Caco-2 (cell line): ENCODE measurements at places on chromosomes 5 and 9.

- DNase-seq: no peak
Observed at GRCh38 chr5:98749046-98749445, 24.4 kb upstream of the RGMB start.

GRCh38 chr5:112123086-112123485 is 296.0 kb downstream of the EPB41L4A start:
- DNase-seq: no peak

- DNase-seq: no peak
Observed at GRCh38 chr9:3473405-3473804, 52.4 kb downstream of the RFX3 start.

GRCh38 chr5:68245319-68245718 is 29.8 kb downstream of the PIK3R1 start:
- DNase-seq: no peak

GRCh38 chr5:136159457-136159856 is 26.8 kb downstream of the SMAD5 start:
- DNase-seq: no peak

- DNase-seq: no peak
Observed at GRCh38 chr5:132814503-132815294, 1.6 kb downstream of the SOWAHA start.

- no peak for DNase-seq
Observed at GRCh38 chr5:97501286-97501964, 318.4 kb upstream of the RIOK2 start.

DNA sequence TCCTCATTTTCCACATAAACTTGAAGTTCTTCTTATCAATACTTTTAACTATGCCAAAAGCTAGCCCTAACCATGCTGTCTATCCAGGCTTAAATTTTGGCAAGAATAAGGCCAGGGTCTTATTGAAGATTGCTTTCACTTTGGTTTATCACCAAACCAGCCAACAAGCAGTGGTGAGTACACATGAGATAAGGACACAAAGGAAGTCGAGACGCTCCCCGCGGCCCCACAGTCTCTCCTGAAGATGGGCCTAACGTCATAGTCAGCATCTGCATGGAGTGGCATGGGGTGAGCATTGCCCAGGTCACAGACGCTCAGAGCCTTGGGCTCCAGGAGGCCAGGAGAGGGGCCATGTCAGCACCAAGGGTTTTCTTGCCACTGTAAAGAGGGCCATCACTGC is 80.3 kb downstream of the ATPSCKMT start:
- DNase-seq: no peak

DNA sequence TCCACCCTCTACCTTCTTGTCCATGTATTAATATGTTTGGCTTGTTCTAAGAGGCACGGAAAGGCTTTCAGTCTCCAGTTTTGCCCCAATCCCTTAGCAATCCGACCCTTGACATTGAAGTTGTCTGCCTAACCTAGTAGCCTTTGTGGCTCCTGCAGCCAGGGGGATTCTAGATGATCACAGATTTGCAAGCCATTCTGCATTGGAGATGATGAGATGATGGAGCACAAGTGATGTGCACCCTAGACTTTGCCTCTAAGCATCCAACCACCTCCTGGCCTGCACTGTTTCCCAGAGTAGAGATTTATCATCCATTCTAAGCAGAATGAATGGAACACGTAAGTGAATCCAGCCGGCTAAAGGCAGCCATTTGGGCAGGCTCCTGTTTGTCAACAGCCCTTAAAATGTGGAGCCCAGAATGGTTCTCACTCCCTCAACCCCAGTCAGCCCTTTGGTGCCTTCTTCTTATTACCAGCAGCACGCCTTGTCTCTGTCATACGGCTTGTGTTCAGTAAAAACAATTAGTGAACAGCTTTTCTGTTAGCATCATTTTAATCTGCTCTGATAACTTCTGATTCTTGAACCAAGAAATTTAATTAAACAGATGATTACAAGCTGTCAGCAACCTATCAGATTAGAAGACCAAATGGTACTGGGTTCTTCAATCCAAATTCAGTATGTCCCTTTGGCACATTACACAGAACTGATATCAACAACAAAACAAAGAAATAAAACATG is 5.7 kb upstream of the TRAF1 start:
- no peak for DNase-seq

- DNase-seq: peak; percentile 61
Observed at GRCh38 chr9:129140397-129141065, 29.3 kb downstream of the PTPA start.

- DNase-seq: no peak
Observed at GRCh38 chr5:71456362-71456743, 902 bp downstream of the BDP1 start.

DNA sequence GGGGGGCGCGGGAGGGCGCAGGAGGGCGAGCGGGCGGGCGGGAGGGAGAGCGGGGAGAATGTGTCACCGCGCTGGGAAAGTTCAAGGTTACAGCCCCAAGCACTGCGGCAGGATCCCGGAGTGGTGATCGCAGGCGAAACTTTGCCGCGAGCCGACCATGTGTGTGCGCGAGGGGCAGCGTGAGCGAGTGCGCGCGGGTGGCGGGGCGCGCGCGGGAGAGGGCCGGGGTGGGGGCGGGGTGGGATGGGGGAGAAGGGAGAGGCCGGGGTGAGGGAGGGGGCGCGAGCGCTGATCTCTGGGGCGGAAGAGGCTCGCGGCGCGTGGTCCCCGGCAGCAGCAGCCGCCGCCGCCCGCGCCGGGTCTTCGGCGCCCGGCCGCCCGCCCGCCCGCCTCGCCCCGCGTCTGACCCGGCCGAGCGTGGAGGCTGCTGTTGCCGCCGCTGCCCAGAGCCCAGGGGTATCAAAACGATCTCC is at the start of gene NFIB:
TSS of gene NFIB (minus strand) at position 191 of the 473 bp plus-strand sequence. CDS start 630 bp downstream, outside the sequence.
- peak; percentile 5 for DNase-seq

DNA sequence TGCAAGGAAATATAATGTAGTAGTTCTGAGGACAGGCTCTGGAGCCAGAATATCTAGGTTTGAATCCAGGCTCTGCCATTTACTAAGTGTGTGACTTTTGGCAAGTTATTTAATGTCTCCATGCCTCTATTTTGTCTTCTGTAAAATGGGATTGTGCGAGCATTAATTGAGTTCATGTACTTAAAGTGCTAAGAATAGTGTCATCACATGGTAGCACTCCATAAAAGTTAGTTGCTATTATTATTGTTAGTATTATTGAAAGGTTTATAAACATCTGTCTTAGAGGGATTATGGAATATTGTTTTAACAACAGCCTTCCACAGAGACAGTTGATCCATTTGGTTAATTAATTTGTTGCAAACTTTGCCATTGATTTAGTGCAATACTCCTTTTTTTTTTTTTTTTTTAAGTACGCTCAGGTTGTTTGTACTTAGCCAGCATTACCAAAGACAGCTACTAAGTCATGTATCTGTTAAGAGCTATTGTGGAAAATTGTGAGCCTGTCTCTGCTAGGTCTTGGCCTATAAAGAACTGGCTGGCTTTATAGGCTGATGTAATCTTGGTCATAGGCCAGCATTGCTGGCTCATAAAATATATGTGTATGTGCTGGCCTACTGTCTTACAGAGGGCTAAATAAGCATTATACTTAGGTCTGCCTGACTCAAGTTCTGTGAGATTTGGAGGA is 174.7 kb downstream of the WDR70 start:
- DNase-seq: no peak

DNA sequence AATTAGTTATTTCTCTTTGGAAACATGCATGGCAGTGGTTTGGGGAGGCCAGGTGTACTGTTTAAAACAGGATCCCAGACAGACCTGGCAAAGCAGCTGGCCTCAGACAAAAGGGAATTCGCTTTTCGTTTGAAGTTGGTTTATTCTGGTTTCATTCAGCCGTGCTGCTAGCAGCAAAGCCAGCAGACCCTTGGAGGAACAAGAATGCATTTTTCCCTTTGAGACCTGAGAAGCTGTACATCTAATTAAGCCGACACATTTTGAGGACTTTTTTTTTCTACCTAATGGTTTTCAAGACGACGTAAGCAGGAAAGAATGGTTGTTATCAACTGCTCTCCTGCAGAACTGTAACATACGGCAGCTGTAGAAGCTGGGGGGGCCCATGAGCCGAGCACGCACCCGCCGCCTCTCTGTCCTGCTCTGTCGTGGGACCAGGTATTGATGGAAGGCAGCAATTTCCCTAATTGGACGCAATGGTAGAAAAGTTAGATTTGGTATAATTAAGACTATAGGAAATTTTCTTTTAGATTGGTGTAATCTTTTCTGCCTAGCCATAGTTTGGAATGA is 13.6 kb downstream of the PLEKHG4B start:
- no peak for DNase-seq

DNA sequence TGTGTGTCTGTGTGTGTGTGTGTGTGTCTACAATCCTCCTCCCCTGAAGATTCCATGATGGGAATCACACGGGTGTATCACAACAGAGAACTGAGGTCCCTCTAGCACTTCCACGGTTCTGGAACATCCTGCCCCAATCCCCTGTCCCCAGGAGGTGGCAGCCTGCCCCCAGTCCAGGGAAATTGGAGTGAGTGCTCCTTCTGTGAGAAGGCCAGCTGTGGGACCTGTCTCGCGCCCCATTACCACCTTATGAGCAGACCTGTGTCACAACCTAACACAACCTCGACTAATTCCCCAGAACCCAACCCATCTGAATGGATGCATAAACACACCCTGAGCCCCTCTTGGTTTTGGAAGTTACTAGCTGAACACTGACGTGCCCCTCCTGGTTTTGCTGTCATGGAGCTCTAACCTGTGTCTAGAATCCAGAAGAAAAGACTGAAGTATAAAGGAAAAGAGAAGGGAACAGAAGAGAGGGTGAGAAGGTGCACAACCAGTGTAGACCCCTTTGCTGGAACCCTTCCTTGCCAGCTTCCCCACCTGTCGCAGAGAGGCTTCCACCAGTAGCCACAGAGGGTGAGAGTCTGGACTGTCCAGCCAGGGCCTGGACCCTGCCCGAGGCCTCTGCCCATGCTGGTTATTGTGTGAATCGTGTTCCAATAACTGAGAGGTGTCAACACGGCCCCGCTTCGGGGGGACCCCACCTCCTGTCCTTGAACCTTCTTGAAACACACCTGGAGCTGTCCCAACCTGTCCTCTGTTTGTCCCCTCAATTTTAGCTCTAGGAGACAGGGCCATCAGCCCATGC is 3.4 kb downstream of the BTNL9 start:
- no peak for DNase-seq

GRCh38 chr5:105917189-105917588 is 1753.5 kb downstream of the EFNA5 start:
- DNase-seq: no peak

- no peak for DNase-seq
Observed at GRCh38 chr5:1507961-1508658, 15.7 kb downstream of the LPCAT1 start.

GRCh38 chr5:151130235-151130921 is 27.2 kb downstream of the ANXA6 start:
- no peak for DNase-seq

DNA sequence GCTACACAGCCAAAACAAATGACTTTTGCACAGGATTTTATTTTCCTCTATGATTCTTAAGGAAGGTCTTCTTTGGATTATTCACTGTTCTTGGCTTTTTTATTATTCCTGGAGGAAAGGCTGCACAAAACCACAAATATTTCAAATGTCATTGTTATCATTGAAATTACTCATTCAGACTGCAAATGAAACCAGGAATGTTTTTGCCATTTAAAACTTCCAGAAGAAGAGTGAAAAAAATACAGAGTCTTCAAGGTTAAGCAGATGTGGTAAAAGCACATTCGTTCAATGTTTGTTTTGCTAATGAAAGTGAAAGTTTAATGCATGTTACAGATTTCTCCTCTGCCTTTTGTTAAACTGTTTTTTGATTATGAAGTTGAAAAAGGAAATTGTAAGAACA is 238.2 kb downstream of the TLE4 start:
- no peak for DNase-seq

DNA sequence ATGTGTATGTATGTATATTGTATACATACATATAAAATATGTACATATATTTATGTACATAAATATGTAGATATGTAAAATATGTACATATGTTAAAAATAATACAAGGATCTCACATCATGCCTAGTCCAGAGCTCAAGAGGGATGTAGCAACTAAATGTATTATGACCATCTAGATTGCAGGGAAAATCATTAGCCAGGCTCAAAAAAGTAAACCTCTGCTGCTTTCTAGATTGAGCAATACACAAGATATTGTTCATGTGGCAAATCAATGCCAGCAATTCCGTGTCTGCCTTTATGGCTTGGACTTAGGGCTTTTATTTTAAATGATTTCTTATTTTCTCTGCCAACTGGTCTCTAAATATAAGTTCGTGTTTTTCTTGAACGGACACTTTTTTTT is 65.2 kb downstream of the RAI14 start:
- no peak for DNase-seq

- DNase-seq: no peak
Observed at GRCh38 chr5:74357827-74358226, 282.7 kb downstream of the ENC1 start.

DNA sequence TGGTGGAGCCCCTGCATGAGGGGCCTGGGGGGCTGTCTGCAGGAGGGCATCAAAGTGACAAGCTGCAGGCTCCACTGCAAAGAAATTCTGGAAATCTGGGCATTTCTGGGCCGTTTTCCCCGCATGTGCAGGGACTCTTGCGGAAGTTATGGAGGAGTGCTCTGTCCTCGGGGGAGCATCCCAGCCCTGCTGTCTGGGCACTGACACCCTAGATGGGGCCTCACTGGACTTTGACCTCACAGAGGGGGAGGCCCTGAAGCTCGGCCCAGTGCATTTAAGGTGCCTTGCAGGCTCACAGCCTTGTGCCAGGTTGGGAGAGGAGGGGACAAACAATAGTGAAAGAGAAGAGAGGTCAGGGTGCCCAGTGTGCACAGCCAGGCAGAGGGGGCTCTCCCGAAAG is 35.4 kb downstream of the LHX3 start:
- peak; percentile 61 for DNase-seq

GRCh38 chr9:128554155-128554862 is 1.9 kb downstream of the SPTAN1 start:
- DNase-seq: peak; percentile 89

DNA sequence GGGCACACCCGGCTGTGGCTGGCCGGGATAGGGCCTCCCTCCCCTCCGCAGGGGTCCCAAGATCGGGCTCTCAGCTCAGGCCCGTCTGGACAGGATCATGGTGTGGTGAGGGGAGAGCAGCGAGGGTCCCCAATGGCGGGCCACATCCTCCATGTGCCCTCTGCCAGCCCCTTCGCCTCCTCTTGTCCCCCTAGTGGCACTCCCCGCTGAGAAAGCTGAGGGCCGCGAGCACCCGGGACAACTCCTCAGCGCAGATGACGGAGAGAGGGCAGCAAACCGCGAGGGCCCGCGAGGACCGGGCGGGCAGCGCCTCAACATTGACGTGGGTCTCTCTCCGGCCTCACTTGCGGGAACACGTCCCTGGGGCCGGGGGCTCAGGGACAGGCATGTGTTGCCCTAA is 24.6 kb downstream of the NKD2 start:
- DNase-seq: no peak

DNA sequence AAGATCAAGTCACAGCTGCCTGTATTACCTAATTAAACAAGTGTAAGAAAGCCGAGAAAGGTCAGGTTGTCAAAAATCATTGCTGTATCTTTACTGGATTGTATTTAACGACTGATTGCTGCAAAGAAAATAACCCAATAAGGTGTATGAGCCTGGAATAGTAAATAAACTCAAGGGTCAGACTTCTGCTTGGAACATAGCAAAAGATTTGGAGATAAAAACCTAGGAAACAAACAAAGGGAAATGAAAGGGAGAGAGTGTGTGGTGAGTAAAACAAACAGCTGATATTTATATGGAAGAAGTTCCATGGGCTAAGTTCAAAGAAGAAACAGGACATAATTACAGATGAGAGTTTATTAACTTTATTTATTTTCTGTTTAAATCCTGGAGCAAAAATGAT is 354.0 kb downstream of the TLR4 start:
- DNase-seq: no peak

- DNase-seq: no peak
Observed at GRCh38 chr9:20355022-20355421, 267.3 kb downstream of the MLLT3 start.
